Activated T-helper 1 cell treated with Interleukin-2 at 50 U/mL for 16 hours (primary cell): ENCODE measurements at places on chromosomes 3 and 15.

- DNase-seq = no peak
These were observed 75.5 kb downstream of the ZBTB20 start for GRCh38 chr3:115071601-115072000.

DNA sequence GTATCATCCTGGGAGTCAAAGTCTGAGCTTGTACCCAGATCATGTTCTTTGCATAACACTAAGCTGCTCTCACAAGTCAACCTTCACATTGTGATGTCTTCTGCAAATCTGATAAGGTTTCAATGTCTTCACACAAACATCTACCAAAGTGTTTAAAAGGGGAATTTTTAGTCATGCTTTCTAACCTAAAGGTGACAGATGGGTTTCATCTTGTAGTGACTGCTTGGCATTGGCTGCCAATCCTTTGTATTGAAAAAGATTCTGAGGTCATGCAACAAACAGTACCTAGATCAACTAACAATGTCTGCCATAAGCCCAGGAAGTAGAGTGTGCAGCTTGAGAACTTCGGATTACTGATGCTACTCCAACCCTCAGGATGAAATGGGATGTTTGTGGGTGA, 43.6 kb upstream of the DIPK2A start:
- DNase-seq = no peak

DNA sequence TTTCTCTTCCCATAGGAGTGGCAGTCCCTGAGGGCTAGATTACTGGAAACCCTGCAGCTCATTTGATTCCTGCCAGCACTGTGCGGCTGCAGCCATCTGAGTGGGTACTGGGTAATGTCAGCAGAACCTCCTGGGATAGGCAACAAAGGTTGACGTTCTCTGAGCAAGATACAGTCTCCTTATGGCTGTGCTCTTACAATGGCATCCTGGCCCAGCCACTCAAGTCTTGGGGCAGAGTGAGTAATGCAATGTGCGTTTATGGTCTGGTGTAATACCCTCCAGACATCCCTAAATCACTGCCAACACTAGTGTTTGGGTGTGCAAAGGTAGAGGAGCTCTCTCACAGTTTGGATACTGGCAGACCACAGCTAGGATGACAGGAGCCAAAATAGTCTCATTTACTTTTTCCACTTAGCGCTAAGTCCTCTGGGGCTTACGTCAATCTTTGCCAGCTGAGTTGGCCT, 775.8 kb downstream of the ZNF385D start:
- no peak for DNase-seq

GRCh38 chr3:132180337-132180791, 136.8 kb upstream of the ACP3 start:
- DNase-seq = no peak

DNA sequence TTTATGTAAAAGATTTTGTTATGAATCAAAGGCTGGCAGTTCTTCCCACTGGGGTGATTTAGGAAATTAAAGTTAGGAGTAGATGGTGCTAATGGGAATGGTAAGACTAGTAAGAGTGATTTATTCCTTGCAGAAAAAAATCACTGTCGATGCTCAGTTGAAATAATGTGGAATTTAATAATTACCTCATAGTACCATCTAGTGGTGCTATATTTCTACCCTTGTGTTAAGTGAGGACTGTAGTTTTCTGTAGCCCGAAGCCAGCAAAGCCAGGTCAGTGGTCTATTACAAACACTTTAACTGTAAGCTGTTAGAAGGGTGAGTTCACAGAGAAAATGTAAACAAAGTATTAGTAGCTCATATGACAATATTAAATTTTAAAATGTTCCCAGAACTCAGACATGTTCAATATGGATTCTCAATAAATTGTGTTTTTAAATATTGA, 39.5 kb upstream of the GOLGA8J start:
- DNase-seq = no peak

DNA sequence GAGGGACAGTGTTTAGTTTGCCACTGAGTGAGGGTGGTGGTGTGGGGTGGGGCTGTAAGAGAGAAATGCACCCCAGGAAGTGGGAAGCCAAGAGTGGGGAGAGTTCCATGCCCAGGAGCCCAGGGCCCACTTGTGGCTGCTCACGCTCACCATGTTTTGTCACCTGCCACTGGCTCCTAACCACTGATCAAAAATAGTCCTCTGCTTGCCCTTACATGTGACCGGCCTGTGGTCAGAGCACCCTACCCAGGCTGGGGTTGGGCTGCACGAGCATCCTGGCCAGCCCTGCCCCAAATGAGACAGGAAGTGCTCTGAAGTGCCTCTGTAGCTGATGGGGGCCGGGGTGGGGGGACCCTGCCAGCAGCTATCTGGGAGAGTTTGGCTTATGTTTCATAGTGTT, 216.3 kb downstream of the RPLP1 start:
- DNase-seq = no peak

DNA sequence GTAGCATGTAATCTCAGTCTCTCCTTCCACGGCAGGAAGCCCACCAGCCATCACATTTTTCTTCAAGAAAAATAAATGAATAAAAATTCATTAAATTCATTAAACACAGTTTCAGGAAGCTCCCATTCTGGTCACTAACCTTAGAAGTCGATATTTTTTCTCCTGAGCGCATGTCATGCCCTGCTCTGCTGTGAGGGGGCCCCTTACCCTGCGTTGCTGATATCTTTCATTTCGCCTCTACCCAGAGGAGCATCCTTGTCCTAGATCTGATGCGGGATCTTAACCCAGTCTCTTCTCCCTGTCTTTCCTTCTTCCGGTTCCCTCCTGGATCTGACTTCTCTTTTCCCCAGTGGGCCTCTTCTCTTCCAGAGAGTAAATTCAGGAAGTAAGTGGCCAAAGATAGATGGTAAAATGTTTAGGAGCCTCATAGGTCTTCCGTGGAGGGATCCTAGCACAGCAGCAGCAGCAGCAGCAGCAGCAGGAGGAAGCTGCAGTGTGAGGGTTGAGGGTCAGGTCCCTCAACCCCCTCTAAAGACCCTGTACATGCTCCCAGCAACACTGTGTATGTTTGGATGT, 1.4 kb upstream of the ILDR1 start:
- DNase-seq = no peak

DNA sequence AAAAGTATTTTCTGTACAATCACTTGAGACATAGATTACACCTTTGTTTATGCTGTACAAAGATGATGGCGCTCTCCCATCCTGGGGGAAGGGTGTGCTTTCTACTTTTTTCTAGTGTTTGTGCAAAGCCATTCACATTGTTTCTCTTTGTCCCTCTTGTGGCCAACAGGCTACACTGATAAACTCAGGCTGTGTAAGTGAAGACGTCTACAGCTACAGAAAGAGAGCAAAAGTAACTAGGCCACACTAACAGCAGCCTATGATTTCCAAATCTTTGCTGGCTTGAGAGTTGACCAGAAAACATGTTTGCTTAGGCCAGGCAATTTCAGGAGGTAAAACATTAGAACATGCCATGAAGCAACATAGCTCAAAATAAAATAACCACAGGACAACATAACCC, 75.1 kb downstream of the FOXB1 start:
- DNase-seq = no peak

GRCh38 chr15:80560601-80561400, 134.3 kb upstream of the ABHD17C start:
- DNase-seq = no peak

DNA sequence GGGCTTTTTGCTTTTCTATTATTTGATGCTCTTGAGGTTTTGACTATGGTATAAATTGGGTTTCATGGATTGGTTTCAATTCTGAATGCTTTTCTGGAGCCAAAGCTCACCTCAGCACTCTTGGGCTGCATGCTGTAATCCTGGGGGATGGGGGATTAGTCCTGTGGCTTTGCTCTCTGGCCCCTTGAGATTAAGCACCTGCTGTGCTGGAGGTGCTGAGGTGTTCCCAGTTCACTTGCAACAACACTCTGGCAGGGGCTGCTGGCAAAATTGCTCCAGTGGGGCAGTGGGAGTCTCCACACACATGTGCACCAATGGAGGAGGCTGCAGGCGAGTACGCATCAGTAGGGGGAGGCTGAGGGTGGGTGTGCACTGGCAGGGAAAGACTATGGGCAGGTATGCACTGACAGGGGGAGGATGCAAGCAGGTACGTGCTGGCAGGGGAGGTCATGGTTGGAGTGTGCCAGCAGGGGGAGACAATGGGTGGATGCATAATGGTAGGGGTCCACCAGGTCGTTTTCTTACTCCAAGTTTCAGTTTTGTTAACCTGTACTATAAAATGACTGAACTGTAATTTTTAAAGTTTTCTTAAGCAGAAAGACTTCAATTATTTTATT, 489.2 kb downstream of the FGF12 start:
- no peak for DNase-seq

- DNase-seq = no peak
These were observed 403.5 kb downstream of the SHQ1 start for GRCh38 chr3:72444656-72445223.

GRCh38 chr3:150220799-150221198, 187.3 kb upstream of the TSC22D2 start:
- DNase-seq = no peak

DNA sequence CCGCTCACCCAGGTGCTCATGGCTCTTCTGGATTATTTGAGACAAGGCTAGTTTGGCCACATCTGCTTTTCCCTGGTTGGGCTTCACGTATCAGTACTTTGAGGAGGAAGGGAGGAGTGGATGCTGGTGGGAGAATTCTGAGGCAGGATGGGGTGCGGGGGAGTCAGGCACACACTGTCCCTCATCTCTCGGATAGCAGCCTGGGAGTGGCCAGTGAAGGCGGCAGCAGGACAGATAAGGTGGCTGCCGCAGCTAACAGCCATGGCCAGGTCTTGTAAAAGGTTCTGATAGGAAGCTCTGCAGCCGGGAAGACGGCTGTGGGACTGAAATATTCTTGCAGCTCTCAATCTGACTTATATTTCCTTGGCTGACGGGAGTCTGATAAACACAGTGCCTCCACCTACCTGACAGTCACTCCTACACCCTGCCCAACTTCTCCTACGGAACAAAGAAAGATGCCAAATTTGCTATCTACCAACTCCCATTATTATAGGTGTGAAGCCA, 87.3 kb downstream of the MESD start:
- no peak for DNase-seq

- DNase-seq = no peak
These were observed at the start of gene ALDH1L1 for GRCh38 chr3:126180477-126181397. Gene ALDH1L1 (minus strand): TSS chr3:126180586. CDS start chr3:126160979, 19,607 bp downstream.

DNA sequence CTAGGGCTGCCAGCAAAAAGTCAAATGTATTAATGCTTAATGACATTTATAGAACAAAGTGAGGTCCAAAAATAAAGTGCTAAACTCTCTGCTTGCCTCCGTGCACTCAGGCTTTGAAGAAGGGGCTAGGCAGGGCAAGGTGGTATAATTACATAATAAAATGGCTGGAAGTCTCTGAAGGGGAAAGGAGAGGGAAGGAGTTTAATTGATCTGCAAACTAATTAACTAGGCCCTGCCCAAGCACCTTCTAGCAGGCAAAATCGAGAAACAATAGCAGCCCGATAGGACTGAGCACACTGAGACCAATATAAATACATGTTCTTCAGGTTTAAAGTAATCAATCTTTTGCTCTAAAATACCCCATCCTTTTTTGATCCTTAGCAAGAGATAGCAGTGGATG, 13.0 kb downstream of the DIS3L start:
- DNase-seq = no peak

GRCh38 chr3:42721690-42722089, 19.1 kb upstream of the HHATL start:
- DNase-seq = no peak

DNA sequence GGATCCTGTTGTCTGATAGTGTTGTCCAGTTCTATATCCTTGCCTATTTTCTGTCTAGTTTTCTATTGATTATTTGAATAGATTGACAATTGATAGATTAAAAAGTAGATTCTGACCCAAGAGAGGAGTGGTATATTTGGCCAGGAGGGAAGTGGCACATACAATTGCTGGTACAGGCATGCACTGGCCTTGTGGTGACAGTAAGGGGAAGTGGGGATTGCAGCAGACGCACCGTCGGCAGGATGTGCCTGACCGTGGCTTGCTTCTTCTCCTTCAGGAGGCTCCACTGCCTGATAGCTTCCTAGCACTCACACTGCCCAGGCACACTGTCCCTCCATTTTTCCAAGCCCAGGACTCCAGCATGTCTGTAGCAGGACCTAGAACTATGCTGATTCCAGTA, 10.5 kb downstream of the GABRG3 start:
- DNase-seq = no peak

GRCh38 chr15:35293353-35294130, 208.4 kb upstream of the NANOGP8 start:
- no peak for DNase-seq

DNA sequence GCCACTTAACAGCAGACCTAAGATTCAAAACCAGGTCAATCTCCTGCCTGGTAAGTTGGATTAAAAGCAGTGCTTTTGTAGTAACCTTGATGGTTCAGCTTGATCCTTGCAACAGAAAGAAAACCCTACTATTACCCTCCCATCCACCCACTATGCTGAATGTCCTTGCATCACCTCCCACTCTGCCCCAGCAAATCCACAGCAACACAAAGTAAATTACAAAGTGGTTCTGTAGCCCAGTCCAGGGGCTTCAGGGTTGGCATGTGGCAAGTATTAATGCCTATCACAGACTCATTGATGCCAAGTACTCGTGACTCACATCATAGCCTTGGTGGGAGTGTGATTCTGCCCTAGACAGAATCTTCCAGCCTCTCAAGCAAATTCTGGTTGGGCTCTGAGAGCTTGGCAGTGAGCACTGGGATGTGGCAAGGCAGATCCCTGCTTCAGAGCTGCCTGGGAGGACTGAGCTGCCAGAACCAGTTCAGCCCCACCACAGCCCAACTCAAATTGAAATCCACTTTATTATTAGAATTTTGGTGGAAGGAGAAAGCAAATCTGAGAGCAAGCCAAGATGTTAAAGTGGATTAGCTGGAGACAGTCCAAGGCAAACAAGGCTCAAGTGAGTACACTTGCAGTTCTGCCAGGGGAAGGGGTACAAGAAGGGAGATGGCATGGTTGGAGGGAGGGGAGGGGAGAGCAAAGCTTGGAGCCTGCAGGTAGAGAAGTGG, 225.8 kb upstream of the UMPS start:
- no peak for DNase-seq
